ENCODE measurements at places on chromosomes 12 and 14.

DNA sequence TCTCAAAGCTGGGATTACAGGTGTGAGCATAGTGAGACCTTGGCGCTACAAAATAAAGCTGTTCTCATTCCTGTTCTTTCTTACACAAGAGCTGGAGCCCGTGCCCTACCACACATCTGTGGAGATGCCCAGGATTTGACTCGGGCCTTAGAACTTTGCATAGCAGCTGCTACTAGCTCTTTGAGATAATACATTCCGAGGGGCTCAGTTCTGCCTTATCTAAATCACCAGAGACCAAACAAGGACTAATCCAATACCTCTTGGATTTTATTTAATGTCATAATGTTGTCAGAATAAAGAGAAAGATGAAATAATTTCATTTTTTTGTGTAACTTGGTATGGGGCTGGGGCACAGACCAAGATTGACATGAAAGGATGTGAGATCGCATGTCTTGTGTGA is 7.6 kb downstream of the PNP start:
- DNase-seq = no peak

DNA sequence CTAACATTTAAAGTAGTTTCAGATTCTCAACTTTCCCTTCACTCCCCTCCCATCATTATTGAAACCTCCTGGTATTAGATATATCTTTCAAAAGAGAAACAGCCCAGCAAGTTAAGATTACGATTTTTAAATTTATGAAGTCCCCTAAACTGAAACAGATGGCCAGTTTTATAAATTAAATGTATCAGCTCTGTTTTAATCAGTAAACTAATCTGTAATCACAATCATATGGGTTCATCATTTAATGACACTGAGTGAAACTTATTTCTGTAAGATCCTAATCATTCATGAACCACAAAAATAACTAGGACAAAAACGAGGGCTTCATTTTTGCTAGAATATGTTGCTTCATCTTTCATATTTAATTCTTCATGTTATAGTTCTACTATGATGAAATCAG is 137.8 kb downstream of the EPS8 start:
- no peak for DNase-seq

GRCh38 chr12:62760779-62761178 is 174.2 kb downstream of the PPM1H start:
- DNase-seq = no peak

GRCh38 chr14:45400950-45401640 is 148.1 kb upstream of the MIS18BP1 start:
- no peak for DNase-seq

GRCh38 chr14:97994020-97994531 is 1196.9 kb downstream of the VRK1 start:
- DNase-seq = no peak

DNA sequence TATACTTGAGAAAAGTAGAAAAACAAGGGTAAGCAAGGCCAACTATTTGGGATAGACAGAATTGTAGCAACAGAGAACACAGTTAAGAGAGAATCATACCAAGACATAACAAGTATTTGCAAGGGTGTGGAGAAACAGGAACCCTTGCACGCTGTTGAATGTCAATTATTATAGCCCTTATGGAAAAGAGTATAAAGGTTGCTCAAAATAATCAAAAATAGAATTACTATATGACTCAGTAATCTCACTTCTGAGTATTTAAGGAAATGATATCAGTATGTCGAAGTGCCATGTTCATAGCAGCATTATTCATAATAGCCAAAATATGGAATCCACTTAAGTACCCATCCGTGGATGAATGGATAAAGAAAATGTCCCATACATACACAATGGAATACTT is 193.3 kb downstream of the PHLDA1 start:
- DNase-seq = no peak

DNA sequence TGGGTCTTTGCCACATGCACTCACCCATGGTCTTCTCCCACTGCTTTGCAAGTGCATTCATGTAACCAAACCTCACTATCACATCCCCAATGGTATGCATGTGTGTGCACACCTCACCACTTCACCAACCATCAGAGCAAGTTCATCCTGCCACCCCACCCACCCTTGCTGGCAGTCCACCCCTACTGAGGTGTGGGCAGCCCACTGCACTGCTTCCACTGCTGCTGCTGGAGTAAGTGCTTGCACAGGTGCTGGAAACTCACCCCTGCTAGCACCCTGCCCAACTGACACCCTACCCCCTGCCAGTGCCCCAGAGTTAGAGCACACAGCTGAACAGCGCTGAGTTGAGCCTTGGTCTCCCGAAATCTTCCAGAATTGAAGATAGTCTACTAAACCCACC is 46.1 kb upstream of the CLEC14A start:
- no peak for DNase-seq

GRCh38 chr14:104974665-104975390 is 3.3 kb downstream of the AHNAK2 start:
- DNase-seq = no peak

DNA sequence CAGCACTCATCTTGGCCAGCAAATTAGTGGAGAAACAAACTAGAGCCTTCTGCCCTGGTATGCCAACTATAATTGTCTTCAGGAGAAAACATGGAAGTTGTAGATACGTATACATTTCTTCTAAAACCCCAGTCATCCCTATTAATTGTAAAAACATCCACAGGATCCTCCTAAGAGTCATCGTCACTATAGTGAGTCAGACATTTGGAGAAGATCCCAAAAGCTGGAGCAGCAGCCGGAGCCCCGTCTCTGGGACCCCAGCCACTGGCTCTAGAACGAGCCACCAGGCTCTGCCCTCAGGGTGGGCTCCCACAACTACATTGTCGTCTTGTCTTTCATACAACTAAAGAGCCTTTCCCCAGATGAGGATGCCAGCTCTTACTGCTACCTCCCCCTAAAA is 15.5 kb downstream of the PRKAB1 start:
- DNase-seq = peak; percentile 26

DNA sequence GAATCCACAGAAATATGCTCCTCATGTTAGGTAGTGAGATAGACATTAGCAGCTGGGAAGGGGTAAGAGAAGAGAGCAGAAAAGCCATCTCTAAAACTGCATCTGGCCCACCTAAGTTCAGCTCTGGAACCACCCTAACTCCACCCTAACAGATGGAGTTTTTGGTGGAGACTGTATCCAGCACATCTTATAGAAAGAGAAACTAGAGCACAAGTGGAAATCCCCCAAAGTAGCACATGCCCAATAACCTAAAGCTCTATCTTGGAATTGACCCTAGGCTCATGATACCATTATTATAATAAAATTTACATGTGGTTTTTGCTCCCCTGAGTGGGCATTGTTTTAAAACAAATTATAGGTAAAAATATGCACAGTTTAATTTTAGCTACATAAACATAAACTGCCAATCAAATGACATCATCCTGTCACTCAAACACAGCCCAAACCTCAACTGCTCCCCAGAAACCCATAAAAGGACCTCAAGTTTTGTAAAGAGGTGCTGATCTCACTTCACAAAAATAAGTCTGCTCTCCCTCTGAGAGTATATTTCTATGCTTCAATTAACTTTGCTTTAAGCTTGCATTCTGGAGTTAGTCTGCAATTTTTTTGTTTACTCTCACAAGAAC is 206.4 kb downstream of the PIK3C2G start:
- DNase-seq = no peak

DNA sequence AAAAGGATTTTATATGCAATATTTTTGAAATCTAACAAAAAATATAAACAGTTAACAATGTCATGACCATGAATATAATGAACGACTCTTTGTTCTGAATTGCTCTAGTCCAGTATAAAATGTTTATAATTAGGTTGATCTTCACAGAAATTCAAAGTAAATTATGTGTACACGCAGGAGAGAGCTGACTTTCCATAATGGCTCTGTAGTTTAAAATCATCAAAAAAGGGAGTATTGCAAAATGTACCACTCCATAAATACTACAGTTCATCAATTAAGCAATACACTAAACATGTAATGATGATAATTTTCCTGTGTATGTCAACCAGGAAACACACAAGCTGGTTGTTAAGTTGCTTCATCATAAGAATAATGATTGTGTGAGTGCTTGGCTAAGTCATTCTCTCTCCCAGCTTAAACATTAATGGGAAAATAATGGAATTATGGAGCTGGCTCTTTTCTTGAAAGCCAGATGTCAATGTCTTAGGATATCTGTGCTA is 189.5 kb upstream of the PLEKHG7 start:
- DNase-seq = no peak

DNA sequence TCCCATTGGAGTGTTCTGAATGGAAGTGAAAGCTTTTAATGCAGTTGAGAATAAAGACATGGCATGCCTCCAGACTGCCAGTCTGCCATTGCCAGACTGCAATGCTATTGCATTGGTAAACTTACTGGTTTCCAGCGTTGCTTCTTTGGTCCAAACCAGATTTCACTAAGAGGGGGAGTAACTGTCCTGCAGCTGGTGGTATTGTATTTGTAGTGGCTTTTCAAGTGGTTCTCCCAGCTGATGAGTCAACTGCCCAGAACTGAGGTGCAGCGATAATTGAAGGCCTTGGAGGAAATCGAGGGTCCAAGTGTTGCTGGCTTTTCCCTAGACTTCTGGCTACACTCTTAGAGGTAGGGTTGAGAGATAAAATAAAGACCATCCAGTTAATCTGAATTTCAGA is 31.9 kb downstream of the ERG28 start:
- DNase-seq = peak; percentile 15

DNA sequence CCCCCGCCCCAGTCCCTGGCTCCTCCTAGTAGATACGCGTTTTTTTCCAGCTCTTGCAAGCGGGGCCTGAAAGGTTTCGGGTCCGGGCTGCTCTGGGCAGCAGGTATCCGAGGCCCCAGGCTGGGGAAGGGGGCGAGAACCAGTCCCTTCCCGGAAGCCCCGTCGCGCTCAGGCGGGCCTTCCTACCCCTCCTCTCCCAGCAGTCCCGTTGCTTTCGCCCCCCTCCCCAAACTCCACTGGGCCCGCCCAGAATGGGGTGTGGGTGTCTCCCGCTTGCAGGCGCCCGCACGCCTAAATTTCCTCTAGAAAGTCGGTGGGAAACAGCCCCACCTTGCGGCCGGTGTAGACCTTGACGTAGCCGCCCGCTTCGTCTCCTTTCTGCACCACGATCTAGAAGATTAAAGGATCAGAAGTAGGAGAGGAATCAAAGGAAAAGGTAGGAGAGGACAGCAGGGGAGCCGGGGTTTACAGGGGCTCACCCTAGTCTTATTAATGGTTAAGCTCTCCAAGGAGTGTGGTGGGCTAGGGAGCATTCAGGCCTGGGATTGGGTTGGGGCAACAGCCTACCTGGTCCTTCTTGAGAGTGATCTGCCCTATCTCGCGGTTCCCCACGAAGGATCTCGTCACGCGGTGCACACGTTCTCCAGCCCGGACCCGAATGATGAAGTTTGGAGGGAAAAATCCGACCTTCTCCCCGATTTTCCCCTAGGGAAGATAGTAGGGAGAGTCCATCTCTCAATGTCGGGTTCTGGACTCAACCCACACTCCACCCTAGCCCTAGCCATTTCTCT is 7.3 kb downstream of the STAC3 start:
- peak; percentile 76 for DNase-seq

DNA sequence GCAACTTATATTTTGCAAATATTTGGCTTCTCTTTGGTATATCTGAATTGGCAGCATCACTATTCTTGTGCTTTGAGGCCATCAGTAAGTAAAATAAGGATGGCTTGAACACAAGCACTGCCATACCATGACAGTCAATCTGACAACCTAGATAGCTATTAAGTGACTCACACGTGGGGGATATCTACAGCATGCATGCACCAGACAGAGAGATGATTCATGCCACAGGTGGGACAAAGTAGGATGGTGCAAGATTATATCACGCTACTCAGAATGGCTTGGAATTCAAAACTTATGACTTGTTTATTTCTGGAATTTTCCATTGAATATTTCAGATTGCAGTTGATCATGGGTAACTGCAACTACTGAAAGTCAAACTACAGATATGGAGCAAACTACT is 675.6 kb upstream of the MDGA2 start:
- DNase-seq = peak; percentile 82

- DNase-seq = no peak
Measured at GRCh38 chr14:103538291-103539055, 9.5 kb downstream of the TRMT61A start.

DNA sequence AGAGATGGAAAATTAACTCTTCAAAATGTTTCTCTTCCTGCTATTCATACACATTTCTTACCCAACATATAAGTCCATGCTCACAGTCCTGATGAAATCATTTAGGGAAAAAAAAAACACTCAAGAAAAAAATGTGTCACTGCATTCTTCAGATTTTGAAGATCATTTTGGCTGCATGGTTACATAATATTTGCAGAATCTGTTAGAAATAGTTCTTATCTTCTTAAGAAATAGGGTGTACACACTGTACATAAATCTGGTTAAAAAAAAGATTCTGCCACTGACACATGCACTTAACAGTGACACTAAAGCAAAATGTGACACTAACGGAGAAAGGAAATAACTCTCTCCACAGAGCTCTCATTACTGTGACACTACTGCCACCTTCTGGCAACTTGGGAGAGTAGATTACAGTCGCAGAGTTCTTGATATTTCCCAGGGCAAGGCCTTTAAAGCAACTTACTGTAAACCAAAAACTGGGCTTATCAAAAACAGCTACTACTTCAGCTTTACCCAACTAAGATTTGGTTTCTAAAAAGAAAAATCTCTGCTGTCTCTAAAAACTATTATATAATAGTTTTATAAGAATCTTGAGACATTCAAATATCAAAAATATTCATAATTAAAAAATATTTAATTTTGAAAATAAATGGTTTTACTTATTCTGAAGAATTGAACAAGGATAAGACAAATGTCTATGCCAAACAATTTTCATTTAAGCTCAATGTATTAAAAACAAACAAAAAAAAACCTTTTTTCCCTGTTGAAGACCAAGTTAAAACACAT is 65.0 kb downstream of the SETD3 start:
- DNase-seq = peak; percentile 66

DNA sequence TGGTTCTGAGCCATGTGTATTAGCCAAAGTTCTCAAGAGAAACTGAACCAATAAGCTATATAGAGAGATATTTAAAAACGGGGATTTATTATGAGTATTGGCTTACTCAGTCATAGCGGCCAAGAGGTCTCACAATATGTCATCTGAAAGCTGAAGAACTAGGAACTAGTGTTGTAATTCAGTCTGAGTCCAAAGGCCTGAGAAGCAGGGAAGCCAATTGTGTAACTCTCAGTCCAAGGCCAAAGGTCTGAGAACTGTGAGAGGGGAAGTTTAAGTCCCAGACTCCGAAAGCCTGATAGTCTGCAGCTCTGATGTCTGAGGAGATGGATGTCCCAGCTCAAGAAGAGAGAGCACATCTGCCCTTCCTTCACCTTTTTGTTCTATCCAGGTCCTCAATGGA is 344.8 kb upstream of the USP15 start:
- DNase-seq = no peak

GRCh38 chr12:42235426-42235825 is 2.6 kb downstream of the YAF2 start:
- DNase-seq = no peak

GRCh38 chr14:32134448-32135097 is 57.5 kb downstream of the ARHGAP5 start:
- DNase-seq = no peak

GRCh38 chr14:98323836-98324235 is 948.2 kb downstream of the BCL11B start:
- DNase-seq = peak; percentile 30
